DMS53 (cell line): ENCODE measurements at places on chromosomes 11 and 22.

- peak; percentile 96 for DNase-seq
These were observed 1288.6 kb upstream of the CNTN5 start for GRCh38 chr11:97732011-97732632.

GRCh38 chr11:18308242-18308641, 13.7 kb downstream of the HPS5 start:
- DNase-seq: no peak

DNA sequence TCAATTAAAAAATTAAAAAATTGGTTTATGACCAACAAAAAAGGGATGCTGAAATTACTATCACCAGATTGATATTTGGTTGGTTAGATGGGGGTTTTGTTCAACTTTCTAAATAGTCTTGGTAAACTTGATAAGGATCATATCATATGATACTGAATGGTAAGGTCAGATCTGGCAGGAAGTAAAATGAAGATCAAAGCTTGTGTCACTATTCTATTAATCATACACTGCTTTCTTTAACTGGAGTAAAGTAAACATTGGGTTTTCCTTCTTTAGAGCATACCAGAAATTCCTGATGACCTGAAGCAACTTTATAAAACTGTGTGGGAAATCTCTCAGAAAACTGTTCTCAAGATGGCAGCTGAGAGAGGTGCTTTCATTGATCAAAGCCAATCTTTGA, 40.2 kb downstream of the RRM1 start:
- no peak for DNase-seq

DNA sequence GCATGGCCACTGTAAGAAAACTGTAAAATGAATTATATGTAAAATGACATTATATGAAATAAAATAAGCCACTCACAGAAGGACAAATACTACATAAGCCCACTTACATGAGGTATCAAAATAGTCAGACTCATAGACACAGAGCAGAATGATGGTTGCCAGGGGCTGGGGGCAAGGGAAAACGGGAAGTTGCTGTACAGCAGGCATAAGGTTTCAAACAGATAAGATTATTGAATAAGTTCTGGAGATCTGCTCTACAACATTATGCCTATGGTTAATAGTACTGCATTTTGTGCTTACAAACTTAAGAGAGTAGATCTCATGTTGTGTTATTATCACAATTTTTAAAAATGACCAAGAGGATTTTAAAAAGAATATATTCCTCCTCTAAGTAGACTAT, 32.7 kb upstream of the HEPHL1 start:
- DNase-seq: no peak

GRCh38 chr11:77784572-77784971, 36.0 kb downstream of the RSF1 start:
- no peak for DNase-seq

- no peak for DNase-seq
These were observed 1.7 kb upstream of the OOSP4A start for GRCh38 chr11:59962107-59962482.
